Fibroblast of skin of right biceps (primary cell): ENCODE measurements at places on chromosomes 11 and 22.

GRCh38 chr11:29317694-29318093, 699.1 kb downstream of the KCNA4 start:
- peak; percentile 70 for DNase-seq

DNA sequence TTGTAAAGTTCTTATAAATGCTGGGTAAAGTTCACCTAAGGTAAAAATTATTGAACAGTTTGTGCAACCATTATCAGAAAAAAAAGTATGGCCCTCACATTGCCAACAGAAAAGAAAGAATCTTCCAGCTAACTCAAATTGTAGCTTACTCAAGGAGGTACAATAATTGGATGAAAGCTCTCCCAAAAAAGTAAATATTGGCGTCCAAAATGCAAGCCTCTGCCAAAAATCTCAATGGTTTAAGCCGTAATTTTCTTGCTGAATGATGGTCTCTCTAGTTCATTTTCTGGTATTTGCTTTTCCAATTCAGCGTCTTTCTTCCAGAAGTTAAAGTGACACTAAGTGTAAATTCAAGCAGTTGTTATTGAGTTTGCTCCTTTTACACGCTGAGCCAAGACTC, 727.3 kb downstream of the LRRC4C start:
- no peak for DNase-seq

DNA sequence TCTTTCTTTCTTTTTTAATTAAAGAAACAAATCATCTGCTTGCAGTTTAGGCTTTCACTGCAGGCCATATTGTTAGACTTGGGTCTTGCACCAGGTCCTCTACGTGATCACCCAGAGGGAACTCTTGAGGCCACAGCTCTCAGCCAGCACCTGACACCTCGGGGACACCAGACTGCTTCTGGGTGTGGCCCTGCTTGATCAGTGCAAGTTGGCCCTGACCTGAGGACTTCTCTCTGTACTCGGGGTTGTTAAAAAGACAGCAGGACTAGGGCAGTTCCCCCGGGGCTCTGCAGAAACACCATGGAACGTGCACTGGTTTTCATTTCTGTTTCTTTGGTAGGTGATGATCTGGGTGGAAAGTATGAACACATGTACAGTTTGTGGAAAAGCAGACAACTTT, 51.2 kb upstream of the MYO18B start:
- no peak for DNase-seq

DNA sequence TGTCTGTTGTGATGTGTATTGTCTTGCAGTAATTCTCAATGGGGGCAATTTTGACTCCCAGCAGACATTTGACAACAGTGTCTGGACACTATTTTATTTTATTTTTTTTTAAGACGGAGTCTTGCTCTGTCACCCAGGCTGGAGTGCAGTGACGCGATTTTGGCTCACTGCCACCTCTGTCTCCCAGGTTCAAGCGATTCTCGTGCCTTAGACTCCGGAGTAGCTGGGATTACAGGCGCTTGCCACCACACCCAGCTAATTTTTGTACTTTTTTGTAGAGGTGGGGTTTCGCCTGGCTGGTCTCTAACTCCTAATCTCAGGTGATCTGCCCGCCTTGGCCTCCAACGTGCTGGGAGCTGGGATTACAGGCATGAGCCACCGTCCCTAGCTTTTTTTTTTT, 1.4 kb downstream of the RPS6KB2 start:
- no peak for DNase-seq

DNA sequence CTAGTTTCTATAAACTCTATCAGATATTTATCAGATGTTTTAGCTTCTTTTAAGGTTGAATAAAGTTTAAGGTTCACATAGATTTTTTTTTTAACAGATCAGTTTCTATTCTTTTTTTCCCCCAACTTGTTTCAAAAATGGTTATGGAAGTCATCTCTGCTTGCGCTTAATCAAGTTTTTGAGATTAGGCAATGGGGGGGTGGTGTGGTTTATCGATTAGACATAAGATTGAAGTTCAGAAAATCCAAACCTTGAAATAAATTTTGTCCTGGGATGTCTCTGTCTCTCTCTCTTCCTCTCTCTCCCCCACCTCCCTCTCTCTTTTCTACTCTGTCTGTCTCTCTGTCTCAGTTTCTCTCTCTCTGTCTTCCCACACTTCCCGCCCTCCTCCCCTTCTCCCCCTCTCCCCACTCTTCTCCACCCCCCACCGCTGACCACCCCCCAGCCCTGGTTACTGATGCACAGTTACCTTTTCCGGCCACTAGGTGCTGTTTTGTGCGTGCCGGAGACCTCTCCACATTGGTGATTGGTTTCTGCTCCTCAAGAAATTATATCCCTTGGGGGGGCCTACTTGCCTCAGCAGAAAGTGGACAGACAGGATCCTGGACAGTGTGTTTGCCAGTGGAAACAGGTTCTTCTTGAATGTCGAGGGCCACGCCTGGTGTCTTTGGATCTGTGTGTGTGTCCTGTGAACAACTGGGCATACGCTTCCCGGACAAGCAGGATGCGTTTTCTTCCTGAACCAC, 29.7 kb upstream of the ANO1 start:
- no peak for DNase-seq

- DNase-seq = peak; percentile 61
These were observed 4.2 kb downstream of the ALDH3B1 start for GRCh38 chr11:68014157-68014946.

DNA sequence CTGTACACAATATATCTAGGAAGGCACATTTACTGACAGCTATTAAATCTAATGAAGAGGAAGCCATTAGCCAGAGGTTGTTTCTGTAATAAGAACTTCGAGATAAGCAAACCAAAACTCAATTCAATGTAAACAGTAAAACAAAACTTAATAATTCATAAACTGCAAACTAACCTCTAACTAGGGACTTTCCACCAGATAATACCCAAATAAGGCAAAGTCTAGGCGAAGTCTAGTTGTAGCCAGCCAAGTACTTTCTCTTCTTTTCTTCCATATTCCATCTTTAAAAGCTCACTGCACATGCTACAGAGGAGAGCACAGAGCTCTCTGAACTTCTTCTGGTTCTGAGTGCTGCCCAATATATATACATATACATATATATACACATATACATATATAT, 229.9 kb upstream of the ANO5 start:
- no peak for DNase-seq

GRCh38 chr11:134957540-134958335, 545.7 kb upstream of the B3GAT1 start:
- DNase-seq = no peak

DNA sequence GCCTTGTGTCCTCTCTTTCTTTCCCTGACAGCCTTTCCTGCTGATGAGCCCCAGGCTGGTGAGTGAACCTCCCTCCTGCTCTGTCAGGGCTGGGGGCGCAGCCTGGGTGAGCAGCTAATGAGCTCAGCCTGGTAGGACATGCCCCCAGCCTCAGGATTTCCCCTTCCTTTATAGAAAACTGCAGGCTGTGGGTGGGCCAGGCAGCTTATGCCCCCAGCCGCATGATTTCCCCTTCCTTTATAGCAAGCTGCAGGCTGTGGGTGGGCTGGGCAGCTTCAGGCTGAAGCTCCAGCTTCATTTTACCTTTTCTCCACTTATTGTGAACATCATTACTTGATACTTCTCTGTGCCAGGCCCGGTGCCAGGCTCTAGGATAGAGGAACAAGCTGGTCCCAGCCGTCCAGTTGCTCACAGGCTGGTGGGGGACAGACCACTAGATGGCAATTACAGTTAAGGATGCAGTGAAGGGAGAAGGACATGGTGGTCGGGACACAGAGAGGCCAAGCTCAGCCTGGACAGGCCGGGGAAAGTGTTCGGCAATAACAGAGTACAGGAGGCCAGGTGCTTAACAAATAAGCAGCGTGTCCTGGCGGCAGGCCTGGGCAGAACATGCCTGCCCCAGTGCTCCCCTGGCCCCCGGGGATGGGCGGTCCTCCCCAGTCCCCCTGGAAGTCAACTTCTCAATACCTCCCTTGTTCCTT, 5.3 kb downstream of the LGALS12 start:
- DNase-seq = no peak

- DNase-seq = no peak
These were observed 2.6 kb upstream of the DSCAML1 start for GRCh38 chr11:117799634-117800033.

DNA sequence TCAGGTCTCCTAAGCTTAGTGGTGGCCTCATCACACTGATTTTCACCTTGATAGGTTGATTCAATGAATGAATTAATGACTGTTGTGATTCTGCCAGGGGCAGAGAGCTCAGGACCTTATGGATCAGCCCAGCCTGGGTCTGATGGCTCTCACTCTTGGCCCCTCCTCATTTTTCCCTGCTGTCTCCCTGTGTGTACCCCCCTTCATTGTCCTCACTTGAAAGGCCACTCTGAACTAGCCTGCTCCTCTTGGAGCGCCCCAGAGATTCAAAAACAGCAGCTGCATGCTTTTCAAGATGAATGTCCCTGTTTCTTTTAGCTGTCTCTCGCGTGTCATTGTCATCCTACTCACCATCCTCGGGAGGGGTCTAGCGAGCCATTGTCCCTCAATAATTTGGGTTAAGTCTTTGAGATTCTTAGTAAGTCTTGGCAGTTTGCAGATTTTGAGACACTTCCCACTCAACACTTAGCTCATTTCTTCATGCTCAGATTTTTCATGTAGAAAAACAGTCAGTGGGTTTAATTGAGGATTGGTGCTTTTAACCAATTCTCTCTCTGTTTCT, 42.5 kb upstream of the MICAL2 start:
- DNase-seq = no peak

- DNase-seq = no peak
These were observed 6.8 kb downstream of the KMT2A start for GRCh38 chr11:118442908-118443589.

GRCh38 chr22:29315286-29316140, at the start of gene RASL10A:
Gene RASL10A, minus strand, starts transcription at chr22:29315697. Its CDS starts 451 bp downstream, at chr22:29315246.
- no peak for DNase-seq

DNA sequence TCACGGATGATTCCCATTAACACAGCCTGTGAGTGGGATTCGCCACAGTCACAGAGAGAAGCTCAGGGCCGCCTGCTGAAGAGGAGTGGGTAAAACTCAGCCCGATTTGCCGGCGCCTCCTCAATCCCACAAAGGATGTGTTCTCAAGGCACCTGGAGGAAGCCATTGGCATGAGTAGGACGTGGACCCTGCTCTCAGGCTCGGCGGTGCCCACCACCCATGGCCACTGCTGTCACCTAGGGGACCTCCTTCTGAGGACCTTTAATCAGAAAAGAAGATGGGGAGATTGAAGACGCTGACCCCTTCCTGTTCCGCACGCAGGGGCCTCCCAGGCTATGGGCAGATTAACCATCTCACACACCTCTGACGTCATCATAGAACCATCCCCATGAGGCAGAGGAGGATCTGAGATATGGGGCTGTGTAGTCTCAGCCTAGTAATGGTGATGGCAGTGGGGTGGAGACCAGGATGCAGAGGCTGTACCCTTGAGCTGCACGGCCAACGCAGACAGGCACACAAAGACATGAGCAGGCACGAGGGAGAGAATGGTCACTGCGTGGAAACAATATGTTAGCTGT, 571.8 kb downstream of the BRD1 start:
- no peak for DNase-seq

DNA sequence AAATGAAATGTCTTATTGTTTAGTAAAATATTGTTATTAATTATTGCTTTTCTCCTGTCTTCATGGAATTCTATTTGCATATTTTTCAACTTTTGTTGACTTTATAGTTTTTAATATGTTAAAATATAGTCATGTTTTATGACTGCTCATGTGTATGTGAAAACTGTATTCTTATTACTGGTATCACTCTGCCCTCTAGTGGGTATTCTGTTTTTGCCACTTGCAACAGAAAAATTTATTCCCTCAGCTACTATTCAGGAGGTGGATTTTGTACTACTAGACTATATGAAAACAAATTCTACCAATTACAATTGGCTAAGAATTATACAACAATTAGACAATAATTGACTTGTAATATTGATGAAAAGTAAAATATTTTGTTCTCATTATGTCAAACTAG, 45.0 kb downstream of the OR4C6 start:
- peak; percentile 1 for DNase-seq

- DNase-seq = no peak
These were observed 55.2 kb upstream of the CEP295 start for GRCh38 chr11:93606314-93606713.

DNA sequence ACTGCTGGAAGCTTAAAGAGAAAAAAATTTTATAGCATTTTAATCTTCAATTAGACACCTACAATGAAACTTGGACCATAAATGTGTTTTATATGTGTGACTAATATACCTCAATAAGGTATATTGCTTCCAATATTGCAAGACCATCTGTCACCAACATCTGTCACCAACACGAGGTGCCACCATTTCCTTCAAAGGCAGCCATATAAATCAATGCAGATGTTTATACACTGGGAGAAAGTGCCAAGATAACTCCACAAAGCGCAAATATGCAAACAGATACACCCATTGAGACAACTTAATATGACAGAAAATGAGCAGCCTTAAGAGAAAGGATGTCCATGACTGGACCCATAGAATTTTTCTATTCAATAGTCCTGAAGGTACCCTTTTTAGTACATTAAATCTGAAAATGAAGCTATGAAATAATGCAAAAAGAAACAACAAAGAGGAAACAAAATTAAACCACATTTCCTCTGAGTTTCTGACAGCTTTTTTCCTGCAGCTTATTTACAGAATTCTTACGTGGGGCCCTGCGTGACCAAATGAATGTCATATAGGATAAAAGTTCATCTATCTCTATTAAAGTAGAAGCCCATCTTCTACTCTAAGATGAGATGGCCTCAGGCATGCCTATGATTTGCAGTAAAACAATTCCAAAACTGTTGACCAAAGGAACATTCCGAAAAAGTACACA, 12.5 kb downstream of the MPZL3 start:
- no peak for DNase-seq

DNA sequence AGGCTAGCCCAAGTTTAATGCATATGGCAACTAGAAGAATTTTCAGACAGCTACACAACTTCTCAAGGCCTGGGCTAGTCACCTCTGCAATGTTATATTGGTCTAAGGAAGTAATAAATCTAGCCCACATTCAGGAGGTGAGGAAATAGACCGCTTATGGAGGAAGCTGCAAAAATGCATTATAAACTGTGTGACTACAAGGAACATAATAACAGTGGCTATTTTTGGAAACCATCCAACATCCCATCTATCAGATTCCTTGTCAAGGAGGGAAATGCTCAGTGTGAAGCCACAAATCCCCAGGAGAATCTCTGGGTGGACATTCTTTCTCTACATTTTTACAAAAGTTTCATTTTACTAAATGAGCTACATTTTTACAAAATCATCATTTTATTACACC, 76.1 kb downstream of the BBOX1 start:
- DNase-seq = peak; percentile 97

- no peak for DNase-seq
These were observed 359.7 kb downstream of the FAM181B start for GRCh38 chr11:82373781-82374542.

DNA sequence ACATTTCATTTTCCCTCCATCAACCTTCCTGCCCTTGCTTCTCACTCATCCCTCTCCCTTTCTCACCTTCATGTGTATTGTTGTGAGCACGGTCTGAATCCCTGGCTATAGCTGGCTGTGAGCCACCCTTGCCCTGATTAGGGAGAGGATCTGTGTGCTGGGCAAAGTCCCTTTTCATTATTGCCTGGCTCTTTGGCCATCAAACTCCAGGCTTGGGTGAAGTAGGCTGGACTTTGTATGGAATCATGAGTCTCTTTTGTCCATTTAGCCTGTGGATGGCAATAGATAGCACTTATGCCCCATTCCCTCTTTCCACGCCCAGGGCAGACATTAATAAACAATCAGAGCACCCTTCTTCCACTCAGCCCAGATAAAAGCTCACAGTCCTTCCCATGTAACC, 6.7 kb downstream of the MYO18B start:
- no peak for DNase-seq

GRCh38 chr22:23859201-23859600, 1.5 kb downstream of the SLC2A11 start:
- DNase-seq = no peak
